ENCODE measurements at places on chromosomes 7 and 10.

GRCh38 chr10:1434912-1435692 lies 302.2 kb downstream of the ADARB2 start:
- no peak for DNase-seq

- no peak for DNase-seq
These were observed 16.9 kb downstream of the PIK3CG start for GRCh38 chr7:106881984-106882383.

GRCh38 chr10:70459774-70460490 lies 18.5 kb upstream of the NODAL start:
- no peak for DNase-seq

- DNase-seq, result no peak
These were observed 44.8 kb upstream of the CPXM2 start for GRCh38 chr10:123936426-123936825.

DNA sequence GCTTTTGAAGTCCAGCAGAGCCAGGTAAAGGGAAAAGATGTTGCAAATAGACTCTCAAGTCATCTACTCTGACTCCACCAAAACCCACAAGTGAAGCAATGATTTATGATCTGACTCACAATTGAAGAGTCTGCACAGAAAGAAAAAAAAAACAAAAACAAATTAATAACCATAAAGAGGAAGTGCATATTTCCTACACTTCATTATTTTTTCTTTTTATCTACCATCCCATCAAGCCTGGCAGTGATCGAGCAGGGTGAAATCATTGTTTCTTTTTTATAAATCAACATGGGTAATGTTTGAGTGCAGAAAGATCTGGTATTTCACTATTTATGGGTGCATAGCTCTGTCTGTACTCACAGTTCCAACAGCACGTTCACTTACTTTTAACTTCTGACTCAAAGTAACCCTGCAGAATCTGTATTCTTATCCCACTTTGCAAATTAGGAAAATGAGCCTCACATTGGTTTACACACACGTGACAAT lies 829.0 kb downstream of the TNS3 start:
- no peak for DNase-seq

- no peak for DNase-seq
These were observed 2.4 kb upstream of the POLM start for GRCh38 chr7:44084701-44085100.

- no peak for DNase-seq
These were observed 269.5 kb downstream of the TSPAN12 start for GRCh38 chr7:120588416-120588815.

DNA sequence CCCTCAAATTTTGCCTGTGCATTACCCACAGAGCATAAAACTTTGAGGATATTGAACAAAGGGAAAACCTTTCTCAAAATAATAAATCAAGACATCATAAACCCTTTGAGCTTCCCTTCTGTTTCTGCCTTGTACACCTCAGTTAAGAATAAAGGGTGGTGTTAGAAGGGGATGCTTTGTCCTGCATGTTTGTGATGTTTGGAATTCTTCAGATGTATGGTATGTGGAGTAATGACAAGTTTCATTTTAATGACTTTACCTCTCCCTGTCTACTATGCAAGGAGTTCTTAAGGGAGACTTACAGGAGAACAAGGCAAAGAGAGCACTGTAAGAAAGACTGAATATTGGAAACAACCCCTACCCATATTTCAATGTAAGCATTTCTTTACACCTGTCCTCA lies 99.2 kb downstream of the HECW1 start:
- no peak for DNase-seq

DNA sequence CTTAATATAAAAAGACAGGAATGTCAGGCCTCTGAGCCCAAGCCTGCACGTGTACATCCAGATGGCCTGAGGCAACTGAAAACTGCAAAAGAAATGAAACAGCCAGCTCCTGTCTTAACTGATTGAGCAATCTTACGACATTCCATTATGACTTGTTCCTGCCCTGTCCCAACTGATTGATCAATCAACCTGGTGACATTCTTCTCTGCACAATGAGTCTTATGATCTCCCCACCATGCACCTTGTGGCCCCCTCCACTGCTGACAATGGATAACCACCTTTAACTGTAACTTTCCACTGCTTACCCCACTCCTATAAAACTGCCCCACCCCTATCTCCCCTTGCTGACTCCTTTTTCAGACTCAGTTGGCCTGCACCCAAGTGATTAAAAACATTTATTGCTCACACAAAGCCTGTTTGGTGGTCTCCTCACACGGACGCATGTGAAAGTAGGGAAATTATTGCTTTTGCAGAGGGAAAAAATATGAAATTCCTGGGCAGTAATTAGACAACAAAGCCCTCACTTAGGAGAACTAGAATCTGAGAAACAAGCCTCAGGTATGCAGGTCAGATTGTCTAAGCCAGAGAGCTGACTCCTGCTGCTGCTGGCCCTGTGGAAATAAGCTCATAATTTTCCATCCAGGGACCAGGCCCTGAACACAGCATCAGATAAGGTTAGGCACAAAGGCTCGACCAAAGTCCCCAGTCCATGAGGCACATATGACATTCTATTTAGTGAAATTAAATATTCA lies 5.3 kb downstream of the CYP3A7 start:
- DNase-seq, result no peak
